CD4-positive, alpha-beta memory T cell (primary cell): ENCODE measurements at places on chromosomes 16 and 17.

GRCh38 chr16:52436339-52437276 lies 110.3 kb downstream of the TOX3 start:
- DNase-seq = no peak

- DNase-seq = no peak
Measured at GRCh38 chr17:31074772-31075555, 19.8 kb upstream of the NF1 start.

DNA sequence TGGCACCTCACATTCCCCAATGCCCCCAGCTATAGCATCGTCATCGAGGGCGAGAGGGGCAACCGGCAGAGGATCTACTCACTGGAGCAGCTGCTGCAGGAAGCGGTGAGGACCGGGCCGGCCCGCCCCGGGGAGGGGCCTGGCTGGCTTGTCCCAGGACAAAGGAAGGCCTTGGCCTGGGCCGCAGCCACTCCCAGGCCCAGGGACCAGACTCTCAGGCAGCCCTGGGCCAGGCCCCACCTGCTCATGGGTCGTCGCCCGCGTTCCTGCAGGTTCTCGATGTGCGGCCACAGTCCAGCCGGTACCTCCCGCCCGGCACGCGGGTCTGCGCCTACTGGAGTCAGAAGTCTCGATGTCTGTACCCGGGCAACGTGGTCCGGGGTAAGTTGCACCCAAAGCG lies 53.4 kb downstream of the ACTG1 start:
- no peak for DNase-seq

DNA sequence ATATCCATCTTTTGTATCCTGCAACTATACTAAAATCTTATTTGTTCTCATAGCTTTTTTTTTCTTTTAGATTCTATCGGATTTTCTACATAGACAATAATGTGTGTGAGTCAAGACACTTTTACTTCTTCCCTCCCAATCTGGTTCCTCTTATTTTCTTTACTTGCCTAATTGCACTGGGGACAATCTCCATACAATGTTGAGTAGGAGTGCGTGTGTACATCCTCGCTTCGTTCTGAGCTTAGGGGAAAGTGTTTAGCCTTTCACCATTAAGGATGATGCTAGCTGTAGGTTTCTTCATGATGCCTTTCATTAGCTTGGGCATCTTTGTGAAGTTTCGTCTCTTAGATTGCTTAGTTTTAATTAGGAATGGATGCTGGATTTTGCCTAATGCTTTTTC lies 2.9 kb downstream of the SPATA32 start:
- DNase-seq = no peak

GRCh38 chr16:66653581-66654350 lies 42.8 kb downstream of the CMTM4 start:
- no peak for DNase-seq

DNA sequence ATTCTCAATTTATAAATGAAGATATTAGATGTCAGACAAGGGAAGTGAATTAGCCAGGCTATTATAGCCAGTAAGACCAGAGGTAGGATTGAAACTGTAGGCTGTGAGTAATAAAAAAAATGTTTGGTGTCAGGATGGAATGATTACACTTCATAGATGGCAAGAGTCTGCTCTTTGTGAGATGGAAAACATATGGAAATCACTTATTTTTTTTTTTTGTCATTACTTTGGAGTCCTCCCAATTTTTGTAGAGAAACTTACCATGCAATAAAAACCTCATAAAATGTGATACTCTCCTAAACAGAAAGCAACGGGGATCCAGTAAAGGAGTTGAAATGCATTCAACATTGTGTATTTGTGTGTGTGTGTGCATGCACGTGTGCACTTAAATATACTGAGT lies 532.7 kb upstream of the CDH8 start:
- no peak for DNase-seq

DNA sequence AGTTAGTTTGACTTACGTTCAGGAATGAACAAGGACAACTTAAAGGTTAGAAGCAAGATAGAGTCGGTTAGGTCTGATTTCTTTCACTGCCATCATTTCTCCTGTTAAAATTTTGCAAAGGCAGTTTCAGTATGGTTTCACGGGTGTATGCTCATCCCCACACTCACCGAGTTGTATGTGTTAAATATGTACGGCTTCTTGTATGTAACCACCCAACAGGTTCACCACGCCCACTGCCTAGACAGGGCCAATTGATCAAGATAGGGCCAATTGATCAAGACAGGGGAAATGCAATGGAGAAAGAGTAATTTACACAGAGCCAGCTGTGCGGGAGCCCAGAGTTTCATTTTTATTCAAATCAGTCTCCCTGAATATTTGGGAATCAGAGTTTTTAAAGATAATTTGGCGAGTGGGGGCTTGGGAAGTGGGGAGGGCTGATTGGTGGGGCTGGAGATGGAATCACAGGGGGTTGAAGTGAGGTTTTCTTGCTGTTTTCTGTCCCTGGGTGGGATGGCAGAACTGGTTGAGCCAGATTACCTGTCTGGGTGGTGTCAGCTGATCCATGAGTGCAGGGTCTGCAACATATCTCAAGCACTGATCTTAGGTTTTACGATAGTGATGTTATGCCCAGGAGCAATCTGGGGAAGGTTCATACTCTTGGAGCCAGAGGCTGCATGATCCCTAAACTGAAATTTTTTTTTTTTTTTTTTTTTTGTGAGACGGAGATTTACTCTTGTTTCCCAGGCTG lies 62.4 kb upstream of the PLCG2 start:
- DNase-seq = no peak

DNA sequence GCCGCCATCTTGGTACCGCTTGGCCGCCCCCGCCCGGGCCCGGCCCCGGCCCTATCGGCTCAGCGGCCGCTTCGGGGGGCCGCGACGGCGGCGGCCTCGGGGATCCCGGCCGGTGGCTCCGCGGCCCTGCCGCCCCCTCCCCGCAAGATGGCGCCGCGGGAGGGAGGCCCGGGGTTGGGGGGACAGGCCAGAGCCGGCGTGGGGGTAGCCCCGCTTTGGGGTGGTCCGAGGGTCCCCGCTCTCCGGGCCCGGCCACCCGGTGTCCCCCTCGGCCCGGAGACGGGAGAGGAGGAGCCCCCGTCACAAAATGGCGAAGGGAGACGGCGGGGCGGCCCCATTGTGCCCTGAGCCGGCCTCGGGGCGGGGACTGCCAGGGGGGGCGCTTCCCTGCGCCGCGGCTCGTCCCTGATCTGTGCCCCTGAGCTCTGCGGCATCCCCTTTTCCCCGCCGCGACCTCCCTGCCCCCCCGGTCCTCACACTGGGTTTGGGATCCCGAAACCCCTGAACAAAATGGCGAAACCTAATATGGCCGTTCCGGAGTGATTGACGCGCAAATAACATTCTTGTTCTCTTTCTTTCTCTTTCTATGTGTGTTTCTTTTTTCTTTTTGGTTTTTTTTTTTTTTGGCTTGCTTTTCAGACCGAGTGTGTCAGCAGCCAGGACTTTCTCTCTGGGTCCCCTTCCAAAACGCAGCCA lies 986 bp downstream of the HAPSTR1 start:
- peak; percentile 59 for DNase-seq

DNA sequence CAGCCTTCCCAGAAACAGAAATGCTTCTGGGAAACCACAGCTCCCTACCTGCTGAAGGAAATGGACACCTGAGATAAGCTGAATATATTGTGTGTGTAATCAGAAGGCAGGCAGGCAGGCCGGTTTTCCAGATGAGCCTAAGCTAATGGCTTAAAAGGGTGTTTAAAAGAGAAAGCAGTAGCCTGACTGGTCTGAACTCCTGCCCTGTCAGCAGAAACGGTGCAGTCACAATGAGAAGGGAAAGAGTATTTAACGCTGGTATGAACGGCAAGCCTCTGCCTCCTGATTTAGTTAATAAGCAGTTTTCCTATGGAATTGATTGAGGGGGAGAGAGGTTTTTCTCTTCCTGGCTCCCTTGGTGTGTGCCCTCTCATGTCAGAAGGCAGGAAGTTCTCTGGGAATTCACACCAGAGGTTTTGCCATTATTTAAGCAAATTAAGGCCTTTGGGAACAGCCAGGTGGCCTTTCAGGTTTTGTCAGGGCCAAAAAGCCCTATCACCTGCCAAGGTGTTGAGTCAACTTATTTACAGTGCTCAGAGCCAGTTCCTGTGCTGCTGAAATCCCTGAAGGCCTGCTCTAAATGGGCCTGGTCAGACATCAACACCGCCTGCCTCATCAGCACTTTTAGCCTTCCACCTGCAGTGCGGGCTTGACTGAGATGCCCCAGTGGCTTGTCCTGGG lies 41.6 kb downstream of the CDH1 start:
- DNase-seq = no peak

DNA sequence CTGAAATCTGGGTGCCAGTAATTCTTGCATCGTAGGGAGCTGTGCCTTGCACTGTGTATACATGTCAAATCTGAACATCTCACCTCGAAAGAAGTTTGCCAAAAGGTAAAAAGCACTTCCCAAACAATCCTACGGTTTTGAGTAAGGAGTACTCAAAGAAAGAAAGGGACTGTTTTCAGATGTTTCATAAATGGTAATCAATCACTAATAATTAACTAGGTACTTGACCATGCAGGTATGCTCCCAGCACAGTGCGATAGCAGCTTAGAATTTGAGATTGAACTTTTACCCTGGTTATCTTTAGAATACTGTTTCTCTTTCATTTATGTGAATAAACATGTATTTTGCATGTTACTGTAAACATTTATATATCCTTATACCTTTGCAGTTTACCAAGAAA lies 39.0 kb downstream of the PRKCA start:
- DNase-seq = no peak

DNA sequence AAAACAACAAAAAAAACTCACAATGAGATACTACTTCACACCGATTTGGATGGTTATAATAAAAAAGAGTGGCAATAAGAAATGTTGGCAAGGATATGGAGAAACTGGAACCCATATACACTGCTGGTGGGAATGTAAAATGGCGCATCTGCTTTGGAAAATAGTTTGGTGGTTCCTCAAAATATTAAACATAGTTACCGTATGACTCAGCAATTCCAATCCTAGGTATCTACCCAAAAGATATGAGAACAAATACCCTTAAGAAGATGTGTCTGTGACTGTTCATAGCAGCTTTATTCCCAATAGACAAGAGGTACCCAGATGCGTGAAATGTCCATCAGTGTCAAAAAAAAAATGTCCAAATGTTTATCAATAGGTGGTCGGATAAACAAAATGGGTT lies 7.2 kb downstream of the CPPED1 start:
- DNase-seq = no peak

- DNase-seq = no peak
Measured at GRCh38 chr17:30326809-30327208, 7.0 kb downstream of the TMIGD1 start.

GRCh38 chr17:1122533-1123392 lies 57.0 kb downstream of the ABR start:
- DNase-seq = peak; percentile 73

- DNase-seq = no peak
Measured at GRCh38 chr17:57340160-57340981, 84.0 kb downstream of the MSI2 start.

DNA sequence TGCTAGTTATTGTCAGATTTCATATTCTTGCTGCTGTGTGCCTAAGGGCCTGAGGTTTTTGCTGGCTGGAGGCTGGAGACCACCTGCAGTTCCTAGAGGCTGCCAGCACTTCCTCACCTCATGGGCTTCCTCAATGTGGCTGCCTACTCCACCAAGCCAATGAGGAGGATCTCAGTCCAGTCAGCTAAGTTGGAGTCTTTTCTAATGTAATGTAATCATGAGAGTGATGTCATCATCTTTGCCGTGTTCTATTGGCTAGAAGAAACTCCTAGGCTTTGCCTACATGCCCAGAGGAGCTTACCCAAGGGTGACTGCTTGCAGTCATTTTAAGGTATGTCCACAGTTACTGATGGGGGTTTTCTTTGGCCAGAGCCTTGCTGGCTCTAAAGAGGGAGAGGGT lies 53.0 kb downstream of the SOCS3 start:
- no peak for DNase-seq

DNA sequence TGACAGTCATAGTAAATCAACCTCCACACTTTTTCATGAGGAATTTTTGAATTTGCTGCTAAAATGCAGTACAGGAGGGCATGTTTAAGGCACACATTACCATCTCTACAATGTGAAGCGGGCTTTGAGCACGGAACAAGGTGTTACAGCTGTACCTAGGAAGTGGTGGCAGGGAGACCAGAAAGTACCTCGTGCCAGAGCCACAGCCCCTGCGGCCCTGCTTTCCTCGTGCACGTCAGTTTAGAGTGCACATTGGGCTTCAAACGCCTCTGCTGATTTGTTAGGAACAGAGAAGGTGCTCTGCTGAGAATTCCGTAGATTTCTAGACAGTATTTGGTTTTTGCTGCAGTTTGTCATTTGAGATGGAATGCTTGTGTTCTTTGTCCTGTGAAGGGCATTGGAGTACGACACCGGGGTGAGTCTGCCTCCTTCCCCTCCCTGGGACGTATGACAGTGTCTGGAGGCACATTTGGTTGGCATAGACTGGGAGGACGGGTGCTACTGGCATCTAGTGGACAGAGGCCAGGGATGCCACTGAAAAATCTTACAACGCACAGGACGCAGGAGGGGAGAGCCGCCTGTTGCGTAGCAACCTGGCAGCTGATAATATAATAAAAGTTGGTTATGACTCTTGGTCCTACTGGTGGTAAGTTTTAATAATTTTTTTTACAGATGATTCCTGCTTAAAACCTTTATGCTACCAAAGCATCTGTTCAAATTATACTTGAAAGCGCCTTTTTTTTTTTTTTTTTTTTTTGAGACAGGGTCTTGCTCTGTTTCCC lies 9.1 kb downstream of the FOXK2 start:
- no peak for DNase-seq

DNA sequence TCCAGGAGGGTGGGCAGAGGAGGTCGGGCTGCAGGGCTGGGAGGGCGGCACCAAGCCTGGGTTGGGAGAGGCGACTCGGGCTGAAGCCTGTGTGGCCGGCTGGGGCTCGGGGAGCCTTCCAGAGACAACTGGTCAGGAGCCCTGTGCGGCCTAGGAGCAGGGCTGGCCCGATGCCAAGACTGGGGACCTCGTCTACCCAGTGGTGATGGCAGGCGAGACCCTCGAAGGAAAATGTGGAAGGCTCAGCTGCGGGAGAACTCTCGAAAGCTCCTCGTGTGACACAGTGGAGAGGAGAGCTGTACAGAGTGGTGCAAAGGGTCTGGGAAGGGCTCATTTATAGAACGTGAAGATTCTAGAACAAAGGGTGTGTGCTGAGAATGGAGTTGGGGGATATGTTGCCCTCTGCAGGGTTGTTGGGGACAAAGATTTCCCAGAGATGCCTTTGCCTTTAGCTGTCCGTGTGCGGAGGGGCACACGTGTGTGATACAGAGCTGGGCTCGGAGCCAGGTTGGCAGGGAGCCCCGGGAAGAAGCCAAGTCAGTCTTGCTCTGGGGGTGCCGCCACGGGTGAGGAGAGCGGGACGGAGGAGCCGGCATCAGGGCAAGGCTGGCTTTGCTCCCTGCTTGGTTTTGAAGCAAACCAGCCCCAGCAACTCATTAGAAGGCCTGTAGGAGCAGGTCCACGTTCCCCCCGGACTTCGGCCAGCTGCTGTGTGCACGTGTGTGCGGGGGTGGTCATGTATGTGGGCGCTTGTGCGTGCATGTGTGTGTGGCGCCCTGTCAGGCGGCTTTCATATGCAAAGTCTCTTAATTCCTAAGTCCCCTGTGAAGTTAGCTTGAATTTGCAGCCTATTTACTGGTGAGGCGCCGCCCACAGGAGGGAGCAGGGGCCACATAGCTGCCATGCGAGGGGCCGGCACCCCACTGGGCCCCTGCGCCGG lies 132.4 kb upstream of the CHMP6 start:
- no peak for DNase-seq

- no peak for DNase-seq
Measured at GRCh38 chr16:25109643-25110042, 1.9 kb upstream of the LCMT1 start.

GRCh38 chr16:46549477-46549876 lies 71.7 kb downstream of the SHCBP1 start:
- no peak for DNase-seq

- no peak for DNase-seq
Measured at GRCh38 chr17:39380144-39380543, 21.3 kb downstream of the FBXL20 start.
